Mesendoderm (in vitro differentiated cells): ENCODE measurements at places on chromosomes 12 and 14.

DNA sequence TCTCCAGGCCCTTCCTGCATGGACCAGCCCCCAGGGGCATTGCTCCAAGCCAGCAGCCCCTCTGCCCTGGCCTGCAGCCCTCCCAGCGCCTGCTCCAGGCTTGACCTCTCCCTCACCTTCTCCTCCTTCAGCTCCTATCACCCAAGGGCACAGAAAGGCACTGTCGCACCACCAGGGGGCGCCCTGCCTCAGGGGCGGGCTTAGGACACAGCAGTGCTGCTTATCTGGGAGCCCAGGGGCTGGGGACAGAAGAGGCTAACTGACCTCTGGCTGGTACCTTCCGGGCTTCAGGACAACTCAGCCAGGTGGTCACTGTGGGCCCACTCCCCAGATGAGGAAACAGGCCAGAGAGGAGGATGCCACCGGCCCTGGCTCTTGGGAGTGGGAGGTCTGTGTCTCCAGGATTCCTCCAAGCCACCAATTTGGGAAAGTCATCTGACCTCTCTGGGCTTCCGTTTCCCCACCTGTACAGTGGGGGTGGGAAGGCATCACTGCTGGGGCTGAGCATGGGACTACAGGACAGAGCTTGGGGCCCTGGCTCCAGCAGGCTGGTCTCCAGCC is 25.3 kb upstream of the GPR132 start:
- DNase-seq = peak; percentile 91

- no peak for DNase-seq
Observed at GRCh38 chr12:111261911-111262676, 106.8 kb downstream of the PHETA1 start.

DNA sequence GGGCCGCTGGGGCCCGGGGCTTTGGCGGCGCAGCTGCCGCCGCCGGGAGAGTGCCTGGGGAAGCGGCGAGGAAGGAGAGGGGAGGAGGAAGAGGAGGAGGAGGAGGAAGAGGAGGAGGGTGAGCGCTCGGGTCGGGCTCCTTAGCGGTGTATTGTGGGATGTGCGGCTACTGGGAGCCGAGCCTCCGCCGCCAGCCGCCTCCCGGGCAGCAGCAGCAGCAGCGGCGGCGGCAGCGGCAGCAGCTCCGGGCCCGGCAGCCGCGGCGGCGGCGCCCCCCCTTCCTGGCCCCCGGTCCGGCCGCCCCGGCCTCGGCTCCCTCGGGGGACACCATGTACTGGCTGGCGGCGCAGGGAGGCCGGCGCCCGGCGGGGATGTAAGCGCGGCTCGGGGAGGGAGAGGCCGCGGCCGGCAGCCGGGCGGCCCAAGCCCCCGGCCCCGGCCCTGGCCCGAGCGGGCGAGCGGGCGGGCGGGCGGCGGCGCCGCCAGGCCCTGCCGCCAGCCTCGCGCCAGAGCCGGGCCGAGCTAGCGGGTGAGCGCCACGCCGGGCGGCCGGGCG is at the start of gene SETD1B:
Gene SETD1B (plus strand): TSS at position 149 of the 556 bp plus-strand sequence. CDS start 729 bp downstream, outside the sequence.
- DNase-seq = peak; percentile 80

DNA sequence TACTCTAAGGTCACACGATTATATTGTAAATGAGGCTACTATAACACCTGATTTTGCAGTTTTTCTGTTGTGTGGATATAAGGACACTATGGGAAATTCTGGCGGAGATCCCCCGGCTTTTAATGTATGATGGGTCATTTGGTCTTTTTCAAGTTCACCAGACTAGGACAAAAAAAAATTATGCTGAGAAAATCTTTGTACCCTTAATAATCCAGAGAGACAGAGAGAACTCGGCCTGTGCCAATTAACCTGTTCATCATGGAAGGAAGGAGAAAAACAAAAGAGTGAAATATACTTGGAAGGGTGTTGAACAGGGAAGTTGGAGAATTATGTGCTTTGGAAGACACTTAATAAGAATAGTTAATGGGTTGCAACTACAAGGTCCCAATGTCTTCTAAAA is 62.2 kb upstream of the KICS2 start:
- DNase-seq = no peak

DNA sequence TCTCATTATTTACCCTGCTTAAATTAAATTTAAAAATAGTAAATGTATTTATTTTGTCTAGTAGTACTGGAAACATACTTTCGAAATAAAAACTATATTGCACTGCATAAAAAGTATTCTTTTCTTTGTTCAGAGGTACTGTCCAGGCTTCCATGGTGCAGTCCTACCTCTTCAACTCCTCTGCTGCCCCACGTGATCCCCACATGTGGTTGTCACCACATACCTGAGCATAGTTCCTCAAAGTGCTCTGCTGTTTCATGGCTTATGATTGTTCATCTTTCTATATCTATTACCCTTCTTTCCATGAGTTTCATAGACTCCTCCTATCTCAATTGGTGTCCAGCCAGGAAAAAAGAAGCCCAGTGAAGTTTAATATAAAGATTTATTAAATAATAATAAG is 317.5 kb upstream of the OR4E1 start:
- DNase-seq = no peak

GRCh38 chr14:65156568-65157366 is 54.5 kb upstream of the MAX start:
- DNase-seq = no peak

- peak; percentile 65 for DNase-seq
Observed at GRCh38 chr12:16555630-16556029, 50.3 kb downstream of the LMO3 start.

DNA sequence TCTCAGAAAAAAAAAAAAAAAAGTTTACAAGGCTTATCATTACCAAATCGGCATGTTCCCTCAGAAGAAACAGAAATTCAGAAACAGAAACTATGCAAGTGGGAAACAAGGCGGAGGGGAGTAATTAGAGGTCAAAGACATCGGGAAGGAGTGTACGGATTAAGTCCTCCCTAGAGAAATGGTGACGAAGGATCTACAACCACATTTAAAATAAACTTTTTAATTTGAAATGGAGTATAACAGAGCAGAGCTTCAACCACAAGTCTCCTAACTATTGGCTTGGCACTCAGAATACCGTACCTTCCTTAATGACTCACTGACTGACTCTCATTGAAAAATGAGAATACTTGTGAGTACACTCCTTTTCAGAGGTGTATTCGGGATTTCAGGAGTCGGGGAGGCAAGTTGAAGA is 908 bp downstream of the ENTPD5 start:
- no peak for DNase-seq

GRCh38 chr12:104055686-104056388 is 5.8 kb upstream of the GLT8D2 start:
- peak; percentile 73 for DNase-seq

DNA sequence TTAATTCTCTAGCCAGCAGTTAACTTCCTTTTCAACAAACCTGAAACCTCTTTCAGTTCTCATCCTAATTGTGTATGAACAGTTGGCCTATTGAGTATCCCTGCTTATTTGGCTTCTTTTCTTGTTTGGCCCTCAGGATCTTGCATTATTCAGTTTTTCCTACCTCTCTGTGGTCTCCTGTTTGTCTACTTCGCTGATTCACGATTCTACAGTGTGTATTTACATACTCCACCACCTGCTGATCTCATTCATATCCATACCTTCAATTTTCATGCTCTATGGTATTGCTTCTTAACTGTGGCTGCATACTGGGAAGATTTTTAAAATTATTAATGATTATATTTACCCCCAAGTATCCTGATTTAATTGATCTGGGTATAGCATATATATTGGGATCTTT is 56.4 kb downstream of the RASSF9 start:
- DNase-seq = no peak

- DNase-seq = no peak
Observed at GRCh38 chr14:93010522-93011140, 87.7 kb downstream of the CHGA start.

- DNase-seq = no peak
Observed at GRCh38 chr12:14373217-14373616, 7.7 kb downstream of the ATF7IP start.

DNA sequence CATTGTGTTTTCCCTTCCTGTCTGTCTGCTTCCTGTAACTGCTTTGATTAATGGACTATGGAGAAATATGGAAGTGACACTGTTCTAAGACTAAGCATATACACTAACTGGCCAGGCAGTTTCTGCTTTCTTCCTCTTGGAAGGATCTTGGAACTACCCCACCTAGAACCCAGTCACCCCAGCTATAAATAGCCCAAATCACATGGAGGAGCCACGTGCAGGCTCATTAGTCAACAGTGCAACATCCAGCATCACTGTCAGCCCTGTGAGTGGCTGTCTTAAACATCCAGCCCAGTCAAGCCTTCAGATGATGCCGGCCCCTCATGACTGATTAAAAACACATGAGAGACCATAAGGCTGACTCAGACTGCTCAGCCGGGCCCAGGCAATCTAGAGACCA is 39.2 kb downstream of the BCAT1 start:
- DNase-seq = no peak

DNA sequence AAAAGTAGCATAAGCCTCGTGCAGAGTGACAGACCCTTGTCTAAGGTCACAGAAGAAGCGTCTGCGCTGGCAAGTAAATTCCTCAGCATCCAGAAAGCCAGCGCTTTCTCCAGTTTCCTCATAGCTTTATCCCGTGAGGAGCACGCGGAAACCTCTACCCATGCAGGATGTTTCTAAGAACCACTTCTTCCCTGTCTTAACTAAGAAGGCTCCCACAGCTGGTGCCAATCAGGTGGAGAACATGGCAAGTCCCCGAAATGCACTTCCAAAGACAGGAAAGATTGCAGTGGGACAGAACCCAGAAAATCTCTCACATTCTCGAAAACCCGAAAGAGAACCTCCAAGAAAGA is 968 bp upstream of the ARID4A start:
- no peak for DNase-seq

DNA sequence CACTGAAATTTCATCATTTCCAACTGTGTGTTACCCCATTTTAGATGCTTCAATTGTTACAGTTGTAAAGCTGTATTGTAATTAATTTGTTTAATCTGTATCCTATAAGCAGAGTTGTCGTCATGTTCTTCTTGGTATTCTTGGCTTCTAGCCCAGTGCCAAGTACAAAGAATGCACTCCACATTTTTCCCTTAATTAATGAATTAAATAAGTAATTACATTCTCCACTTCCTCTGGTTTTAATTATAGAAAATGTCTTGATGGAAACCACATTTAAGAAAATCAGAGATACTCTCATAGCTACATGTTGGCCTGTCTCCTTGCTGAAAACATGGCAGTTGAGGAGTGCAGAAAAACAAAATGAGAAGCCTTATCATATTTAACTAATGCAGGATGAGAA is 746 bp downstream of the DNAI7 start:
- no peak for DNase-seq

- DNase-seq = peak; percentile 58
Observed at GRCh38 chr12:123271001-123271668, 521 bp downstream of the CDK2AP1 start.

- no peak for DNase-seq
Observed at GRCh38 chr14:21350539-21350938, 33.3 kb downstream of the SUPT16H start.

DNA sequence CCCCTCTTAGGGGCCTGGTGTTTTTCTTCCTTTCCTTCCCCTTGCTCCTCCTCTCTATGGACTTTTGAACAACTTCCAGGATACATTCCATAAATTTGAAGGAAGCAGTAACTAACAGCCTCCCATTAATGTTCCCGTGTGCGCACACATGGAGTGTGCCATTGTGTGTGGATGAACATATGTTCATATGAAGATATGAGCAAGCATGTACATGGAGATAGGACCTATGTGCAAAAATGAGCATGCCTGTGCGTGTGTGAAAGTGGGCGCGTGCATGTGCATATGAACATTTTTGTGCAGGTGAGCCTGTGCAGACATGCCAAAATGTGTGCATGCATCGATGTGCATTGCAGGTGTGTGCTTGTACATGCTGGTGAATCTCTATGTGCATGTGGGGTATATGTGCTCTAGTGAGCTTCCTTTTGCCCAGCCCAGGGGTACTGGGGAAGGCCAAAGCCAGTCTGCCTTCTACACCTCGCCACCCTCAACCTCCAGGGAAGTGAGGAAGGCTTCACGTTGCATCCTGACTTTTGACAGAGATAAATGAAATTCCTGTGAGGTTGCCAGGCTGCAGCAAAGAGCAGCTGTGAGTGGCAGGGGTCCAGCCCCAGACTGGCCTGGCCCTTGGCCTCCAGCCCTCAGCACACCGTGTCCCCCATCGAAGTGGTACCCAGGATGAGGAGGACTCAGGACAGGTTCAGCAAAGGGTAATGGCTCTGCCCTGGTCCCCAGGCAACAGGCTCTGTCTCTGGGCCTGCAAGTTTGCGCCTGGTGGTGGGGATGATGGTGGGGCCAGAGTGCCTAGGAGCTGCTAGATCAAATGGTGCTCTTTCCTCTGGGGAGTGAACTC is 21.1 kb upstream of the PGF start:
- DNase-seq = no peak

- no peak for DNase-seq
Observed at GRCh38 chr14:61225344-61225743, 55.8 kb downstream of the TMEM30B start.

- DNase-seq = peak; percentile 51
Observed at GRCh38 chr12:108446766-108447165, 68.3 kb upstream of the FICD start.

GRCh38 chr12:105329926-105330282 is 587 bp upstream of the C12orf75 start:
- no peak for DNase-seq

GRCh38 chr12:54131641-54132280 is 57.0 kb downstream of the SMUG1 start:
- DNase-seq = no peak

DNA sequence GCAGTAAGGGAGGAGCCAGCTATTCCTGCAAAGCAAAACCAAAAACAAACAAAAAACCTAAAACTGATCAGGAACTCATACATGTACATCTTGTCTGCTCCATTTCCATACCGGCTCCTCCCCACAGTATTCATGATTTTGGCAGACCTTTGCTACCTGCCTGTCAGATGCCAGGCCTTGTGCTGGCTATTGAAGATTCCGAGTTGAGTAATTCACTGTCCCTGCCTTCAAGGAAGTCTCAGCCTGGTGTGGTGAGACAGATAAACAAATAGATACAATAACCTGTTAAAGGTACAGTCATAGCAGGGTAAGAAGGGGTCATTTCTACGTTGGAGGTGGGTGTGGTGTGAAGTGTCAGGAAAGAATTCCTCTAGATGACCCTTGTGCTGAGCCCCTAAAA is 42.7 kb downstream of the SUSD6 start:
- DNase-seq = no peak

GRCh38 chr14:25003537-25003936 is 46.4 kb downstream of the STXBP6 start:
- no peak for DNase-seq

GRCh38 chr12:119544765-119545625 is 48.6 kb upstream of the TMEM233 start:
- DNase-seq = peak; percentile 72

- no peak for DNase-seq
Observed at GRCh38 chr14:22178333-22178839, 410.6 kb downstream of the DAD1 start.

- no peak for DNase-seq
Observed at GRCh38 chr12:111964935-111965334, 48.0 kb downstream of the TMEM116 start.

DNA sequence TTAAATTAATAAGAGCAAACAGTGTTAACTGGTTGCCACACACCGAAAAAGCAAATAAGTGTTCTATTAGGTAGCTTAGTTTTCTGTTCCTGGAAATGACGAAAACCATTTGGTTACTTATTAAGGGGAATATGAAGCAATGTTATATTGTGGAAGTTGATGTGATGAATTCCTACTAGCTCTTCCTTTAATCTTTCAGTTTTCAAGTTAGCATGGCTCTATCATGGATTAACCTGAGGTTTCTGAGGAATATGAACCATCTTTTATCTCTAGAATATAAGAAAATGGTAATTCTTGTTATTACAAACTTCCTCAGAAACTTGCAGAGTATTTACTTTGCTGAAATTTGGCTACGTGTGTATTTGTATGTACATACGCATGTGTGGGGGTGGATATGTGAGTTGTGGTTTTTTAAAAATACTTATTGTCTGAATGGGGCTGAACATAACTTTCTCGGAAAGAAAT is 245.7 kb downstream of the KCNC2 start:
- no peak for DNase-seq
